ENCODE measurements at places on chromosomes 12 and 14. TPM values are rescaled to one million over a fixed set of nuclear protein-coding genes. Genes with fewer than 3 reads are reported as not detected.

The PTPRO gene
- 0.16 TPM for polyA plus RNA-seq

The GPR137C gene
- polyA plus RNA-seq, result 0.97 TPM

The TBX3 gene
- polyA plus RNA-seq, result 42.2 TPM

The CCDC38 gene
- polyA plus RNA-seq, result not detected

The PROX2 gene
- not detected for polyA plus RNA-seq

The CDKN1B gene
- 17.9 TPM for polyA plus RNA-seq

The PABPN1 gene
- polyA plus RNA-seq, result 182 TPM

The AQP5 gene
- polyA plus RNA-seq, result not detected

The GNG2 gene
- polyA plus RNA-seq, result 83.9 TPM

The TC2N gene
- 0.14 TPM for polyA plus RNA-seq

The REP15 gene
- polyA plus RNA-seq, result 0.78 TPM

The AKAP3 gene
- 0.29 TPM for polyA plus RNA-seq

The NFE2 gene
- 0.37 TPM for polyA plus RNA-seq

The PRPH gene
- not detected for polyA plus RNA-seq

The TROAP gene
- polyA plus RNA-seq, result 7.6 TPM

The TTC9 gene
- 0.04 TPM for polyA plus RNA-seq

The SPIC gene
- polyA plus RNA-seq, result not detected
